ENCODE measurements at places on chromosomes 1 and 21.

DNA sequence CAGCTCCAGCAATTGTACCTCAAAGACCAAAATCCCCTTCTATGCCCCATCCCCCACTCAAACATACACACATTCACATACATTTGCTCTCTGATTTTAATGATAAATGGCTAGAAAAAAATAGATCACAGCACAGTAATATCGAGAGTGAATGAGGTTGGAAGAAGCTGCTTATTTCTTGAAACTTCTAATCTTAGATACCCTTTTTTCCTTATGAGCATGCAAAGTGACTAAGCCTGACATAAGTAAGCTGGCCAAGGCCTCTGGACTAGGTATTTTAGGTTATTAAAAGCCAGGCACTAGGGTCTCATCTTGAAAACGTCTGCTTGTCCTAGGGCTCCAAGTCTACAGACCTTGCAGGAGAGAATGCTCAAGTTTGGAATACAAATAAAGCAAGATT, 133.6 kb downstream of the TGFBR3 start:
- DNase-seq: no peak

DNA sequence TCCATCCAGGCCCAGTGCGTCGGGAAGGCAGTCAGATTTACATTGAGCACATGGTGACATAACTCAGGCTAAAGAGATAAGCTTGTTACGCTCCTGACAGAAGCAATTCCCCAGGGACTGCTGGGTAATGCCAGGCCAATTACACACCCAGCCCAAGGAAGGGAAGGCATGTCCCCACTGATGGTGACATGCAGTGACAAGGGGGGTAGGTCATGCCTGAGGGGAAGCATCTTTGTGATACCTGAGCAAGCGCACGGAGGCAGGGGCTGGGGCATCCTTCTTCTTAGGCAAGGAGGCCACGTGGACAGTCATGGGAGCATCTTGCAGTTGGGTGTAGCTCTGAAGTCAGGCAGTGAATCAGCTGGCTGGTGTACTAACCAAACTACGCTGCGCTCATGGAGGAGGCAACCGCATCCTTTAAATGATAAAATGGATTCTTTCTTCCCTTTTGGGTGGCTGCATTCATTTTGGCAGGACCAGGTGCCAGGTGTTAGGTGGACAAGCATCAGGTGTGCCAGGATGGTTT, 39.6 kb upstream of the GRIK3 start:
- DNase-seq: no peak

DNA sequence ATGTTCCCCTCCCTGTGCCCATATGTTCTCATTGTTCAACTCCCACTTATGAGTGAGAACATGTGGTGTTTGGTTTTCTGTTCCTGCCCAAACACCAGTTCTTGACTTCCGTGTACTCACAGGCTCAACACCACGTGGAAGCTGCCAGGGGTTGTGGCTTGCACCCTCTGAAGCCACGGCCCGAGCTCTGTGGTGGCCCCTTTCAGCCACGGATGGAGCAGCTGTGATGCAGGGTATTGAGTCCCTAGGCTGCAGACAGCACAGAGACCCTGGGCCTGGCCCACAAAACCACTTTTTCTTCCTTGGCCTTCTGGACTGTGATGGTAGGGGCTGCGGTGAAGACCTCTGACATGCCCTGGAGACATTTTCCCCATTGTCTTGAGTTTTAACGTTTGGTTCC, 111.6 kb downstream of the SYT14 start:
- DNase-seq: no peak

- no peak for DNase-seq
Measured at GRCh38 chr1:149923626-149924025, 4.0 kb downstream of the SF3B4 start.

DNA sequence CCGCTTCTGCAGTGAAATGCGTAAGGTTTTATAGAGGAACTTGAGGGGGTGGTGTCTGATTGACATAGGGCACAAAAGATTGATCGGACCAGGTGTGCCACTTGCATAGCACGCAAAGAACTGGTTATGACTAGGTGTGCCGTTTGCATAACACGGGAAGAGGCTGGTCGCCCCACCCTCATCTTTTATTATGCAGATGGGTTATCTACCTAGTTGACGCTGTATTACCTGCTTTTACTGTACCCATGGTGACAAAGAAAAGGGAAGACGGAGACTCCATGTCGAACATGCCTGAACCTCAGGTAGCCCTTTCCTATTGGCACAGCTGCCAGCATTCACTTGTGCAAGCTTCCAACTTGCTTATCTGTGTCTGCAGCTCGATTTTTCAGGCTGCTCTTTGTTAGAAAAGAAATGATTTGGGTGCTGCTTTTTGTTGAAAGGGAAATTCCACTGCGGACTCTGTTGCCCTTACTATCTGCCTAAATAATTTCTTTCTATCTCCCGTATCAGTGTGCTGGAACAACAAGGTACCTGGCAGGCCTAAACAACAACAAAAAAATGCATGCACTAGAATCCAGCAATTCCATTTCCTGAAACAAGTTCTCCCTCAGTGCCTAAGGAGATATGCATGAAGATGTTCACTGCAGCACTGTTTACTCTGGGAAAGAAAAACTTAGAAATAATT, 194.4 kb upstream of the KAZN start:
- no peak for DNase-seq

- DNase-seq: no peak
Measured at GRCh38 chr1:112520166-112520565, 11.4 kb downstream of the WNT2B start.

DNA sequence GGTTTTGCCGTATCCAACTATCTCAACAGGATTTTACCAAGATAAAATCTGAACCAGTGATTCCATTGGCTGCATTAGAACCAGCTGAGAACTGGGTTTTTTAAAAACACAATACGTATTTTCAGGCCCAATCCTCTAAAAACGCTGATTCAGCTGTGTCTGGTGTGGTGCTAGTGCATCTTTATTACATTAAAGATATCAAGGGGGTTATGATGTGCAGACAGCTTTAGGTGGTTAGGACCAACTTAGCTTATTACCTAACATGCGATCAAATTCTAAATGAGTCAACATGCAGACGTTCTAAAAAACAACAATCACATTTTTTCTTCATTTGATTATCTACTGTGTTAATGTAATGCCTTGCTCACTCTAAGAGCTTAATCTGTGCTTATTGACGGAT, 32.0 kb upstream of the EXO1 start:
- no peak for DNase-seq

DNA sequence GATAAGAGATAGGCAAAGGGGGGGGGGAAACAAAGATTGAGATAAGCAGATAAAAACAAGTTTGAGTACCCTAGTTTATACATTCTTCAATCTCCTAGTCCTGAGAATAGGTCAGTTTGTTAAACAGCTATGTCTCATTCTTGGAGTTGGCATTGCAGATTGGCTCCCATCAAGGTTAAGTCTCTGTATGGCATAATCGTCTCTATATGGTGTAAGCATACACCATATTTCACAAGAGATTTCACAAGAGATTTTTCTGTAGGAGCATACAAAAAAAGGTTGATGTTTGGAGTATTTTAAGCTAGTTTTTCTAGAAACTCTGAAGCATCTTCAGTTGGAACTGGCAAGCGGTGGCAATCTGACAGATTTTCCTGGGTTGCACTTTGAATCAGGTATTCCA, 35.8 kb downstream of the NCAM2 start:
- DNase-seq: no peak

GRCh38 chr1:86517336-86517735, 29.5 kb upstream of the CLCA4 start:
- no peak for DNase-seq

GRCh38 chr1:74334147-74334546, 99.0 kb downstream of the TNNI3K start:
- no peak for DNase-seq

GRCh38 chr1:30466610-30467009, 256.8 kb downstream of the MATN1 start:
- no peak for DNase-seq

DNA sequence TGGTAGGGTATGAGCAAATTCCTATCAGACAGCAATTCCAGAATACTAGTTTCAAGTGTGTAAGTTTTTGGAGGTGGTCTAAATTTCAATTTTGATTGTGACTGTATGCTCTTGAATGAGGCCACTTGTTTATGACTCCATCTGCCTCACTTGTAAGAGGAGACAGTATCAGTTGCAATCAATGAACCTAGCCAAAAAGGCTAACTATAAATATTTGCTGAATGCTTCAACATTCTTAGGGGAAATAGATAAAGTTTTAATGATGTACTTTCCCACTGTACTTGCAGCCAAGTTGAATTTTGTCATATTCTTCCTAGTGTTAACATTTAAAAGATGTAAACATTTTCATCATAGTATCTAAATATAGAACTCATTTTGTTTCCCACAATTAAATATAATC, 32.1 kb upstream of the RWDD3 start:
- DNase-seq: no peak

DNA sequence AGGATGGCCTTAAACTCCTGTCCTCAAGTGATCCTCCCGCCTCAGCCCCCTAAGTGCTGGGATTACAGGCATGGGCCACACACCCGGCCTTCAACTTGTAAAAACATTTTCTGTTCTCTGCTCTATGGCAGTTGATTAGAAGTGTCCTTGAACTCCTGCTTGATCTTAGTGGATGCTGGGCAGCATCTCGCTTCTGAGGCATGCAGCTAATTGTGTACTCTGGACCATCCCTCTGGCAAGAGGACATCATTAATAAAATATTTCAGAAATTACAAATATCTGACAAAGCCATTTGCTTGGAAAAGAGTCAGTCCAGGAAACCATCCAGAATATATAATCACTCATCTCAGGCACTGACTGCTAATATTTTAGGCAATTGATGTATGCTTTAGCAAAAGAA, 8.1 kb downstream of the NGF start:
- no peak for DNase-seq

DNA sequence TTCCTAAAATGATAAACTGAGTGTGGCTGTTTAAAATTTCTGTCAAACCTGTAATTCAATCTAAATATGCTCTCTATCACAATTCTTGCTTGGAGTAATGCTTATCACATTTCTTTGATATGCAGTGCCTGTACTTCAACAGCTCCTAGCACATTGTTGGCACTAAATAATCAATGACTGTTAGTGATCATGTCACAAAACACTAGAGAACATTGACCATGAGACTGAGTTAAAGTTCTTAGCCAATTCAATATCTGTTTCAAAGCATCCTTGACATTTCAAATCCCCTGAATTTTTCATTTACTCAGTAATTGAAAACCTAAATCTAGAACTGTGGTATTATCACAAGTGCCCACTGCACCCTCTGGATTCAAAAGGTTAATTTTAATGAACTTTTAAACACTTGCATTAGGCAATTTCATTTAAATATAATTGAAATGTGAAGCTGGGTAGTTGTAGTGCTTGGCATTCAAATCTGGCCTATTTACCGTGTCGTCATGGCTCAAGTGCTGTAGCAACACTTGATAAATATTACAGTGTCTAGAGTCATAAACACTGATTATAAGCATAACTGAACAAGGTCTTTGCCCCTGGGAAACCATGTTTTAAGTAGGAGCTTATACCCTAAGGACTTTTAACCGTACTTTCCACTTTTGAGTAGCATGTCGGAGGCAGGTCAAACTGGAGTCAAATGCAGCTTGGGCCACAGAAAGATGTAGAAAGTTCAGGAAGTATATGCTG, 143.6 kb downstream of the LRRC7 start:
- DNase-seq: no peak

- DNase-seq: no peak
Measured at GRCh38 chr1:212615201-212615470, 6.6 kb downstream of the ATF3 start.

DNA sequence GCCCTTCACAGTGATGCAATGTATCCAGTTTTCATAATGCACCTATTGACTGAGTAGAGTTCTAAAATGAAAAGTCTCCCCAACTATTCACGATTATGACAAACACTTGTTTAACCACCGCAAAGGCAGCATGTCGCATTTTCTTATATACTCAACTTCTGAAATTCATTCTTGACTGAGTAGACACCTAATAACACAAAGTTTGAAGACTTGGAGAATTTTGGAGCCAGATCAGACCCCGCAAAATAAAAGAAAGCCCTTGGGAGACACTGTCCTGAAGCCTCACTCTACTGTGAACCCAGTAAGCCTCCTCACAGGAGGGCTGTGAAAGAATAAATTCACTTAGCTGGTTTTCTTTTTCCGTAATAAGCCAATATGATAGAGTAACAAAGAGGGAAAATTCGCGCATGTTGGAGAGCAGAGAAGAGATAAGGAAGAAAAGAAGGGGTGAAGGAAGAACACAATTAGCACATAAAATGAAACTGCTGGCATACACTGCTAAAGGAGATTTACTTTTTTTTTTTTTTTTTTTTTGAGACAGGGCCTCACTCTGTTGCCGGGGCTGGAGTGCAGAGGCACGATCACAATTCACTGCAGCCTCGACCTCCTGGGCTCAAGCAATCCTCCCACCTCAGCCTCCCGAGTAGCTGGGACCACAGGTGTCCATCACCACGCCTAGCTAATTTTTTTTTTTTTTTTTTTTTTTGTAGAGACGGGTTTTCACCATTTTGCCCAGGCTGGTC, 492 bp upstream of the COLGALT2 start:
- no peak for DNase-seq

DNA sequence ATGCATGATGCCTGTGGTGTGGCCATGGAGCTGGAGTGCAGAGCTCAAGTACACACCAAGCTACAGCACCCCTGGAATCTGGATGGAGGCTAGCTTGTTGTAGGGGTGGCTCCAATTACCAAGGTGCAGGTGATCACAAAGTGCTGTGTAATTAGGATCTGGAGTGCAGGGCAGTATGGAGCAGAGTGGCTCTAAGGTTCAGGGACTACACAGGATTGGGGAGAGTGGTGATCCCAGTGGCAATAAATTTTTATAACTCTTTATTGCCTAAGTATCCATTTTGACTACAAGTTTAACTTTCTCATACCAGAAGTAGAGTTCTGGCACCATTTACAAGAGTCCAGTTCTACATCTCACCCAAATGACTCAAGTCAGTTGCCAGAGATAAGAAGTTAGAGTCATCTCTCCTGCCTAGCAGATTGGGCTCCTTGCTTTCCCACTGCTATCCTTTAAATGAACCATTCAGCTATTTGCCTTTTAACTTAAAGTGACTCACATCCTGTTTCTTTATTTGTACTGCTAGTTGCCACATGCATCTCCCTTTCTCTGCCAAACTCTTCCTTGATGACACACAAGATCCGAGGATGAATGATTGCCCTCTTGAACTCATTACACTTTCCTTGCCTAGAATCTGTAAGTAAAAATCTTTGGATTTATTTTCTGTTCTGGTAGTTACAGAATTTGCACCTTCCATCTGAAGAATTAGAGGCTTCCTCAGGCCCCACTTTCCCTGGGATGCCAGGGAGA, 427.2 kb downstream of the KCNT2 start:
- DNase-seq: no peak

GRCh38 chr1:35748326-35748725, 21.5 kb downstream of the CLSPN start:
- DNase-seq: no peak

DNA sequence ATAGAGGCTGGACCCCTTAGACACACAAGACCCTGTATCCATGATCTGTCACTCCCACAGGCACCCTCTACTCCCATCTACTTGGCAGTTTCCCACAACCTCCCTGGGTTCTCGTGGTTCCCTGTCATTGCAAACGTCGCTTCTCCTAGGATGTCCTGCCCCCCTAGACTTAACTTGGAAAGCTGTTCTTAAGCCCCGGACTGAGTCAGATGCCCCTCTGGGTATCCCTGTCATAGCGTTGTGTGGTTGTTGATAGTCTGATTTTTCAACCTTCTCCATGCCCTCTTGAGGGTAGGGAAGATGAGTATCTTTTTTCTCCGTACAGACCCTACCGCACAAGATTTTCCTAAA, 11.8 kb downstream of the RCC1 start:
- DNase-seq: peak; percentile 44

Data from H7 (cell line).